Kidney epithelial cell (primary cell): ENCODE measurements at places on chromosomes 6 and 20.

- DNase-seq: no peak
Measured at GRCh38 chr6:69311888-69312287, 484.9 kb downstream of the LMBRD1 start.

- no peak for DNase-seq
Measured at GRCh38 chr20:62927128-62927705, 912 bp upstream of the DIDO1 start.

DNA sequence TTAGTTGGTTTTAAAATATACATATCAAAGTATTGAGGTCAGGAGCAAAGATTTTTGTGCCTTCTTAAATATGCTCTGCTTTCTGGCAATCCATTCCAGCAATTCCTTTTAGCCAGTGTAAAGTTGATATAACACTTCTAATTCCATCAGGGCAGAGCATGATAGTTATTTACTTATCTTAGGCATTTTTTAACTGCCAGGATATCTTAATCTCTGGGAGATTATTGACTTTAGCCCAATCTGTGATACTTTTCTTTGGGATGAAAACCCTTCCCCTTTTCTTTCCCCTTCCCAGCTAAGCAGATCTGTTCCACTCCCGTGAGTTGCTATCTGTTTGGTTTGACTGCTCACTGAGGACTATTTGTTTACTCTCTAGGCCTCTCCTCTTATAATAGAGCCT is 168.7 kb upstream of the RSPO3 start:
- no peak for DNase-seq

- DNase-seq: no peak
Measured at GRCh38 chr6:143158113-143158581, 97.5 kb downstream of the AIG1 start.

- DNase-seq: no peak
Measured at GRCh38 chr6:148790404-148790803, 43.6 kb downstream of the UST start.

- no peak for DNase-seq
Measured at GRCh38 chr6:144696610-144697368, 411.7 kb downstream of the UTRN start.

GRCh38 chr6:139117734-139118133 is 17.1 kb upstream of the HECA start:
- DNase-seq: no peak
